Stimulated activated CD4-positive, alpha-beta T cell treated with anti-CD3 and anti-CD28 coated beads, Interleukin-1b, Interleukin-23, amount 100 ng/mL, for 1 hour (primary cell): ENCODE measurements at places on chromosomes 13 and 19.

DNA sequence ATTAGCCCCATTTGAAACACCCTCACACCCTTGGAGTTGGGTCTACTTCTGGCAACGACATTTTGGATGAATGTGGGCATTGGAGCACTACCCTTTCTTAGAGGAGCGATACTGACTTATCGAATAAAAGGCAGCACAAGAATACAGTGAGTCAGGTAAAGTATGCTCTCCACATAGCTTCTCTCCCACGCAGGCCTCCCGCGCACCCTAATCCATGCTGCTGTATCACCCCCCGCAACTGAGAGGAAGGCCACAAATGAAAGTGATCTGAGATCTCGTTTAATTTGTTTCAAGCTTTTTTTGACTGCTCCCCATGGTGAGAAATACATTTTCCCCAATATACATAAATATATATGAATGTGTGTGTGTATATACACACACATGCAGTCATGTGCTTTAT lies 25.4 kb upstream of the AKAP11 start:
- no peak for DNase-seq

DNA sequence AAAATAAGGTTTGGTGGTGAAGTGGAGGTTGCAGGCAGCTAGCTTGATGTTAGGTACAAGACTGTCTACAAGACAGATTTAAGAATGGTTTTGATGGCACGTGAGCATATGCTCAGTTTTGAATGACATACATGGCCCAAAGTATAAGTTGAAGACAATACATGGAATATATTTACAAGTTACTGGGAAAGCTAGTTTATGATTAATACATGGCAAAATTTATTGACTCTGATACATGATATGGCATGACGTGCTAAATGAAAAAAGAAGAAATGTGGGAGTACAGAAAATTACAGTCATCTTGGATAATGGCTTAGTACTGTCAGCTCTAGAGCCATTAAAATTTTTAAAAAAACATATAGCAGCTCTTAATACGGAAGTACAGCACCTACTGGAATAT lies 4.4 kb downstream of the KLF5 start:
- no peak for DNase-seq

GRCh38 chr13:101474419-101474957 lies 22.0 kb downstream of the ITGBL1 start:
- DNase-seq = no peak

DNA sequence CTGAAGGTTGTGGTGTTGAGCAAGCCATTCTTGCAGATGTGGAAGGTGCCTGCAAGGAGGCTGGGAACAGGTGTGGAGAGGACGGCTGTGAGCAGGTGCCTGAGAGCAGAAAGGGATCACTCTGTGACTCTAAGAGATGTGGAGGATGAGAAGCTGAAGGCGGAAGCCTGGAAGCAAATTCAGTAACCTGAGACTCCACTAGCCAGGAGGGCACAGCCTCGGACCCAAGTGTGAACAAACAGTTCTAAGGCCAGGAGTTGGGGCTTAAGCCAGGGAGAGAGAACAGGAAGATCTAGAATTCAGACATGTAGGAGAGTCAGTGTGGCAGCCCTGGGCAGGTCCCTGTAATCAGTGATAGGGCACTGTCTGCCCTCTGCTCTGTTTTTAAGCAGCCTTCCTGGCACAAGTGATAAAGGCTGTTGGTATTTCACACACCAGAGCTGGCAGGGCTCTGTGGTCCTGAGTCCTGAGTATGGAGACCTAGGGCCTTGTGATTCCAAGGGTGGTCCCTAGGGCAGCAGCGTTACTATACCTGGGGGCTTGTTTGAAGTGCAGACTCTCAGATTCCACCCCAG lies 131.3 kb downstream of the SLC7A1 start:
- no peak for DNase-seq

DNA sequence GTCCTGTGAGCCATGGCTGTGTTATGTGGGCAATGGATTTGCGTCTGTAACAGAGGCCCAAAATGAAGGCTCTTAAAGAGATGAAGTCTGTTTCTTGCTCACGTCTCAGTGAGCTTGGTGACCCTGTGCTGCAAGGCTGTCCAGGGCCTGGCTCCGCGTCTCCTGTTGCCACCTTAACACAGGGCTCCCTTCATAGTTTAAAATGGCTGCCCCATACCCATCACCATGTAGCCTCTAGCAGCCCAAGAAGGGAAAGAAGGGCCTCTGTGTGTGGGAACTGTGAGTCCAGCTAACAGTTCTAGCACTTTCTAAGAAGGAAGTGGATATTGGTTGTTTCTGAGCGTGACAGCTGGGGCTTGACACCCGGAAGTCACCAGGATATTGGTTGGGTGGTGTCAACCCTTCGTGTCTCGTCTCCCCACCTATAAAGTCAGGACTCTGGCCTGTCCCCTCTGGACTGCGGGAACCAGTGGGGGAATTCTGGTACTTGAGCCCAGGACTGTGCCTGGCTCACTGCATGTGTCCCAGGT lies 20.9 kb downstream of the TMED1 start:
- no peak for DNase-seq

DNA sequence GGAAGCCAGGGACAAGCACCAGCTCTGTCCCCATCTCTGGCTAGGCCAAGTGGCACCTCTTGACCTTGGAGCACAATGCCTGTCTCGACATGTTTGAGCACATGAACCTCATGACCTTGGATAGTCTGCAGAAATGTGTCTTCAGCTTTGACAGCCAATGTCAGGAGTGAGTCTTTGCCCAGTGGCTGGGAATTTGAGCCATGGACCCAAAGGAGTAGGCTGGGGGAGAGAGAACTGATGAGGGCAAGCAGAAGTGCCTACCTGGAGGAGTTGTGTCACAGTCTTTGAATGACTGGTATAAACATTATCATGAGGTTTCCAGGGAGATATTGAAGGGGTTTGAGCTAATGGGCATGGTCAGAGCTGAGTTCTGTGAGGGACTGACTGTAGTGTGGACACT lies 6.7 kb upstream of the CYP4F12 start:
- DNase-seq = no peak

- DNase-seq = no peak
These were observed 1616.2 kb upstream of the SPRY2 start for GRCh38 chr13:81957121-81957520.

GRCh38 chr19:10363789-10364281 lies 16.5 kb downstream of the TYK2 start:
- DNase-seq = no peak

DNA sequence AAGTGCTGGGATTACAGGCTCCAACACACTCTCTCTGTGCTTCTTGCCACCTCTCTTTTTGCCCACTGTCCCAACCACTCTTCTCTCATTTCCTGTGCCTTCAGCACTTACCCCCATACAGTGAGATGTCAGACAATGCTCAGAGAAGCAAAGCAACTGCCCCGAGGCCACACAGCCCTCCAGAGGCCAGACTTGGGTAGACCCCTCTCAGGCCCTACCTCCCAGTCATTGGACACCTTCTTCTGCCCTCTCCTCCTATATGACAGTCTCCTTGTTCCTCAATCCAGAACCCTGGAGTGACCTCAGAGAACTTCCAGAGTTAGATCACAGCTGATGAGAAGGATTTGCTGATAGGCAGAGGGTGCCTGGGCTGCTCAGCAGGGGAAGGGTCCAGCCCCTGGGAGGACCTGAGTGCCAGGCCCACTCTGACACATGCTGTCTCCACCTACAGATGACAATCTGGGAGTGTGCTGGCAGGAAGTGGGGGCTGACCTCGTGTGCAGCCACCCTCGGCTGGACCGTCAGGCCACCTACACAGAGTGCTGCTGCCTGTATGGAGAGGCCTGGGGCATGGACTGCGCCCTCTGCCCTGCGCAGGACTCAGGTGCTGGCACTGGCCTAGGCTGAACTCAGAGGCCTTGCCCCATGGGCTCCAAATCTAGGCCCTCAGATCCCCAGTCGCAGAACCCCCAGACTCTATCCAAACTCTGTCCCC lies 24.4 kb downstream of the LTBP4 start:
- no peak for DNase-seq

GRCh38 chr19:45442778-45443461 lies 19.2 kb upstream of the ERCC1 start:
- DNase-seq = no peak

GRCh38 chr13:114066956-114067355 lies 65.5 kb downstream of the RASA3 start:
- no peak for DNase-seq

DNA sequence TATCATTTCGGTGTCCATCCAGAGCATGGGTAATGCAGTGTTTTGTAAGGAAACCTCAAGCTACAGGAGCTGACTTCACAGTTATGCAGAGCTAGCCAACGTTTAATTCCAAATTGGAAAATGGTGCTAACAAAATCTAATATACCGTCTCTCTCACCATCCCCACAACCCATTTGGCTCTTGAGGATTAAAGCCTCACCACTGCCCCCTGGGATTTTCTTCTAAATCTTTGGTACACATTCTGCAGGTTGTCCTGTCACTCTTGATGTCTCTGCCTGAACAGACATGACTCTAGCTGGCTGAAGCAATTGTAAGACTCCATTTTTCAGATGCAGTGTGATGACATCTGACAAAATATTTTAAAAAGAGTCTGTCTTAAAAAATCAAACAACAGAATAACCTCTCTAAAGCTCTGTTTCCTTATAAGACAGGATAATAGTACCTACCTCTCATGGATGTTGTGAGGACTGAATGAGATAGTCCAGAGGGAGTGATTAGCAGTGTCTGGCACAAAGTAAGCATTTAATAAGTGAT lies 451.8 kb downstream of the SUCLA2 start:
- no peak for DNase-seq

DNA sequence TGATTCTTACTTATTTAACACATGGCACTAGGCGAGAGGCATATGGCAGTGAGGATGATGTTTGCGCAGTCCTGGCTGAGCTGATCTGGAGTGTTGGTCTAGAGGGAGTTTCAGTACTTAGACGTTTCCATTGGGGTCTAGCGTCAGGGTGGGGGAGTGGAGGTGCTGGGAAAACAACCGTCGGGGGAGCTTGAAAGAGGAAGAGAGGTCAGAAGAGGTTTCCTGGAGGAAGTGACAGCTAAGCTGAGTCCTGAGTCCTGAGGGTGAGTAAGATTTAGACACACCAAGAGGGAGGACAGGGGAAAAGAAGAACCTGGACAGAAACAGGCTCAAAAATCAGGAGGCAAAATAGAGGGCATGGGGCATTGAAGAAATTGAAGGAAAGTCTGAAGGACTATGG lies 81.4 kb downstream of the ALOX5AP start:
- DNase-seq = no peak

GRCh38 chr13:31166591-31166990 lies 4.9 kb upstream of the HSPH1 start:
- DNase-seq = no peak

DNA sequence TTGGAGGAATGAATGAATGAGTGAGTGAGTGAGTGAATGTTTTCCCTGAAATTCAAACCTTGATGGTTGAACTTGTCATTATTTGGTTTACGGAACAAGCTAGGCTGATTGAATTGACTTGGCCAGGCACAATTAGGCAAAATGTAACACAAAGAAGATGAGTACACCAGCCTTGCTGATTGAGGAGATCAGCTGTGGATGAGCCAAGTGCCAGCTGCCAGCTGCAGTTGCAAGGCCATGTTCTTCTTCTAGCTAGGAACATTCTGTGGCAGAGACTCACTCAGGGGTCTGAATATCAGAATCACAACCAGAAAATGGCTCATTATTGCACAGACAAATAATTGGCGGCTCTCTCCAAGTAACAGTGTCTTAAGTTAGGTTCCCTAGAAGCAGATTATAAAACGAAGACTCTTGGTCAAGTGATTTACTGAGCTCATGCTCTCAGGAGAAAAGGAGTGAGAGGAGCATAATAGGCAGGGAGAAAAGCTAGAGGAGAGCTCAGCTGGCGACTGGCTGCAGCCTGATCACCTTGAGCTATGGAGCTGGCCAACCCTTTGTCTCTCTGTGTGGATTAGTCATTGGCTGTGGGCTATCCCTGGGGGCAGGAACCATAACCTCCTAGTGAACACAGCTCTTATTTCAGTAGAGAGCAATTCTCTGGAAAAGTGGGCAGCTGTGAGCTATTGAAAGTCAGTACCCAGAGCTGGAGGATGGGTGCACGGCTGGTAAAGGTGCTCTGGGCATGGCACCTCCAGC lies 225.3 kb upstream of the SERP2 start:
- DNase-seq = no peak

DNA sequence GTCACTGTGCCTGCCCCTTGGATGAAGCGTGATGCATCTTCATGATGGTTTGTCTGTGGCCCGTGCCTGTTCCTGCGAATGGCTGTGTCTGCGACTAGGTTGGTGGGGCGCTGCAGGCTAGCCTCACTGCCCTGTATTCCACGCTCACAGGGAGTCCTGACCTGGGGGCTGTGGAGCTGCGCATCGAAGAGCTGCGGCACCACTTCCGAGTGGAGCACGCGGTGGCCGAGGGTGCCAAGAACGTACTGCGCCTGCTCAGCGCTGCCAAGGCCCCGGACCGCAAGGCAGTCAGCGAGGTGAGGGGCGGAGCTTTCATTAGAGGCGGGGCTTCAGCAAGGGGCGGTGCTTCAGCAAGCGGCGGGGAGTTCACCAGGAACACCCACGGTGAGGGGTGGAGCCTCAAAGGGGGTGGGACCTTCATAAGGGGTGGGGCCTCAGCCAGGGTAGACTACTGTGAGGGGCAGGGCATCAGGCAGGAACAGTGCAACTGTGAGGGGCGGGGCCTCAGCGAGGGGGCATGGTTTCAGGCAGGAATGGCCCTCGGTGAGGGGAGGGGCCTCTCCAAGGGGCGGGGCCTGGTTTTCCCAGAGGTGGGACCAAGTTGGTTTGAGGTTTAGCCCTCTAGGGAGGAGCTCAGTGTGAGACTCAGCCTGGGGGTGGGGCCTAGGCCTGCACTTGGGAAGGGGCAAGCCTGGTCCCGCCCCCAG lies 17.2 kb downstream of the PKN1 start:
- no peak for DNase-seq

- DNase-seq = no peak
These were observed 104.1 kb downstream of the DNAJC3 start for GRCh38 chr13:95781016-95781415.

DNA sequence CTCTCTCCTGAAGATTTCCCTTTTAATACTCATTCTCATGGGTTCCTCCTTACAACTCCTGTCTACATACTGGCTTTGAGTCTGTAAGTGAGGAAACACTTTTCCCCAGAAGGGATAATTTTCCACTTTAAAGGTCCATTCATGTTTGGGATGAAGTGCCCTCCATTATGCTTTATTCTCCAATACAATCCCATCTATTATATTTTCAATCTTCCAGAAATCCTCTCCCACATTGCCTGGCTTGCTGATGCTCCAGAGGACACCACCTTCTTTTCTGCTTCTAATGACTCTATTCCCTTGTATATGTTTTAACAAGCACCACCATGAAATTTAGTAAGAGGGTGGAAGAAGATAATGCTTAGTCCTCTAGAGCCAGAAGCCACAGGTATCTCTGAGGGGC lies 92.7 kb upstream of the NBEA start:
- no peak for DNase-seq

- no peak for DNase-seq
These were observed 56.8 kb downstream of the LRCH1 start for GRCh38 chr13:46609726-46610125.
